ENCODE measurements at places on chromosomes 3 and 15. TPM values are rescaled to one million over a fixed set of nuclear protein-coding genes. Genes with fewer than 3 reads are reported as not detected.

- H3K36me3 ChIP-seq = no peaks in the 10 kb centered on the region
- no peak for DNase-seq
- H3K4me3 ChIP-seq = no peak overlapping the region
- no peaks in the 10 kb centered on the region for H3K4me1 ChIP-seq
- no peaks in the 10 kb centered on the region for H3K27me3 ChIP-seq
These were observed 636.2 kb upstream of the SGO1 start for GRCh38 chr3:20822251-20822650.

DNA sequence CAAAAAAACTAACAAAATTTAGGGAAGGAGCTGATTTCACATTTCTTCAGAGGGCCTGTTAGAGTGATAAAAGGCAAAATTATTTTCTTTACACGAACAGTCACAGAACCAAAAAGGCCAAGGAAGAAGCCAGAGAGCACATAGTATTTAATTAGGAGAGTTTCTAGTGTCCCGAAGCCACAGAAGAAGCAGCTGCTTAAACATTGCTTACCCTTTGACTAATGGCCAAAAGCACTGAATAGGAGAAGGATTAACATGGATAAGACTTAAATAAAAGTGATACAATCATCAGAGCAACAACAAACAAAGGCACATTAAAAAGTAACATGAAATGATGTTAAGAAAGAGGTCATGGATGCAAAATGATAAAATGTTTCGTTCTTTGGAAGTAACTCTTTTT is 98.6 kb downstream of the CHL1 start:
- H3K4me1 ChIP-seq = peaks cover 4% of the 10 kb centered on the region
- no peak overlapping the region for H3K4me3 ChIP-seq
- H3K27ac ChIP-seq = no peak overlapping the region
- no peaks in the 10 kb centered on the region for H3K36me3 ChIP-seq
- H3K27me3 ChIP-seq = no peaks in the 10 kb centered on the region

GRCh38 chr3:28915741-28916500 is 364.9 kb upstream of the RBMS3 start:
- no peak for DNase-seq
- no peaks in the 10 kb centered on the region for H3K36me3 ChIP-seq
- peaks cover 20% of the 10 kb centered on the region for H3K4me1 ChIP-seq
- H3K27ac ChIP-seq = no peak overlapping the region
- H3K27me3 ChIP-seq = no peaks in the 10 kb centered on the region

GRCh38 chr15:70582143-70582945 is 181.0 kb downstream of the UACA start:
- no peak overlapping the region for H3K27ac ChIP-seq
- H3K36me3 ChIP-seq = no peaks in the 10 kb centered on the region
- no peak overlapping the region for H3K4me3 ChIP-seq

- H3K27me3 ChIP-seq = no peaks in the 10 kb centered on the region
- no peak overlapping the region for H3K27ac ChIP-seq
- no peak overlapping the region for H3K4me3 ChIP-seq
- H3K36me3 ChIP-seq = no peaks in the 10 kb centered on the region
- no peaks in the 10 kb centered on the region for H3K4me1 ChIP-seq
These were observed 30.1 kb downstream of the ZNF35 start for GRCh38 chr3:44678480-44679116.

GRCh38 chr3:60424942-60425341 is 826.3 kb downstream of the FHIT start:
- no peaks in the 10 kb centered on the region for H3K4me1 ChIP-seq
- no peak overlapping the region for H3K4me3 ChIP-seq
- no peak for DNase-seq

GRCh38 chr15:60889006-60889405 is 340.1 kb downstream of the RORA start:
- no peak overlapping the region for H3K4me3 ChIP-seq
- H3K36me3 ChIP-seq = no peaks in the 10 kb centered on the region
- no peak for DNase-seq

DNA sequence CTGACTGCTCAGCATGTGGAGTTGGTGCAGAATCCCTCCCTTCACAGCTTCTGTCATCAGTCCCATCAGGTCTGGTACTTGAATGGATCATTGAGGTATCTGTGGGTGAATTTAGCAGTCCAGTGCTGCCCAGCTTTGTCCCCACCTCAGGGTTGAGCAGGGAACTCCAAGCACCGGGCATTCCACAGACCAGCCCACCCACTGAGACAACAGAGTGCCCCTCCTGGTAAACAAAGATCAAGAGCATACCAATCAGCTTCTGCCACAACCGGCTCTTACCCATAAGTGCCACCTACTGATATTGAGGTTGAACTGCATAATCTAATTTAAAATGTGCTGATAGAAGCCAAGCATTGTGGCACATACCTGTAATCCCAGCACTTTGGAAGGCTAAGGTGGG is 57.1 kb upstream of the FXR1 start:
- no peaks in the 10 kb centered on the region for H3K27me3 ChIP-seq
- H3K27ac ChIP-seq = no peak overlapping the region
- no peaks in the 10 kb centered on the region for H3K36me3 ChIP-seq
- DNase-seq = no peak
- no peaks in the 10 kb centered on the region for H3K4me1 ChIP-seq
- H3K4me3 ChIP-seq = no peak overlapping the region

DNA sequence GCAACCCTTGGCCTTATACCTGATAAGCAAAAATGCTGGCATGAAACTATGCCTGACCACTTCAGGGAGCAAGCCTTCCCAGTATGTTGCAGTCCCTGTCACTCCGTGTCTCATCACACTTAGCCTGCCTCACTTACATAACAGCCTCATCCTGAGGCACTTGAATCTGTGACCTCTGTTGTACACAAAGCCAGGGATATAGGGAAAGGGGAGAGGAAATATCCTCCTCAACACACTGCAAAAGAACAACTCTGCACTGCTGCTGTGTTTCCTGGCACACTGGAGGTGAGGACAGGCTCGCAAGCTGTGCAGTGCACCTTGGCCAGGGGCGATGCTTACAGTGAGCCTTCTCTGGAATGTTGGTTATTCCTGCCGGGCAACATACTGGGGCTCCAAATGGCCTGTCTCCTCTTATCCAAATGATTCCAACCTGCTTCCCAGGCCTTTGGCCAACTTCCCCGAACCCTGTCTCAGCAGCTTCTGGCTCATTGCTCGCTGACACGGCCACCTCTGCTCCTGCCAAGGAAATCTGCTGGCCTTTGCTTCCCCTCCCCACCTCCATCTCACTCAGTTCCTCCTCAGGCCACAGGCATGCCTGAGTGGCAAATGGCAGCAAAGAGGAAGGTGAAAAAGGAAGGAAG is 109.2 kb downstream of the CD47 start:
- no peaks in the 10 kb centered on the region for H3K36me3 ChIP-seq
- no peaks in the 10 kb centered on the region for H3K4me1 ChIP-seq
- no peak overlapping the region for H3K4me3 ChIP-seq
- DNase-seq = no peak
- no peaks in the 10 kb centered on the region for H3K27me3 ChIP-seq

DNA sequence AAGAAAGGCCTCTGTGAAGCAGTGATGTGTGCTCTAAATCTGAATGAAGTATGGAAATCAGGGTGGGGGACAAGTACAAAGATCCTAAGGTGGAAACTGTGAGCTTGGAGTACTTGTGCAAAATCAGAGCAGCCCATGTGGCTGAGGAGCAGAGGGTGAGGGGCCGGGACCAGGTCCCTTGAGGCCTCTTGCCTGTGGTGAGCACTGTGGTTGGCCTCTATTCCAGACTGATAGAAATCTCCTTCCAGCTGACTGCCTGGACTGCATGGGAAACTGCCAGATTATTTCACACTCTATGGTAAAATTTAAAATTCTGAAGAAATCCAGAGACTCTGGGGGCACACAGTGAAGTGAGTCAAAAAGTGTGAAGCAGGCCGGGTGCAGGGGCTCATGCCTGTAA is 81.4 kb downstream of the TM4SF4 start:
- H3K27ac ChIP-seq = no peak overlapping the region
- no peaks in the 10 kb centered on the region for H3K27me3 ChIP-seq
- H3K4me1 ChIP-seq = peaks cover 9% of the 10 kb centered on the region
- H3K36me3 ChIP-seq = no peaks in the 10 kb centered on the region
- no peak for DNase-seq

GRCh38 chr3:41716471-41716870 is 245.4 kb downstream of the ULK4 start:
- no peak overlapping the region for H3K27ac ChIP-seq
- no peaks in the 10 kb centered on the region for H3K36me3 ChIP-seq
- no peak overlapping the region for H3K4me3 ChIP-seq

- H3K4me3 ChIP-seq = no peak overlapping the region
- no peaks in the 10 kb centered on the region for H3K27me3 ChIP-seq
- no peaks in the 10 kb centered on the region for H3K36me3 ChIP-seq
These were observed 741.0 kb downstream of the MCTP2 start for GRCh38 chr15:94972314-94972713.

- no peaks in the 10 kb centered on the region for H3K27me3 ChIP-seq
- no peak for DNase-seq
- H3K4me3 ChIP-seq = no peak overlapping the region
- no peak overlapping the region for H3K27ac ChIP-seq
- no peaks in the 10 kb centered on the region for H3K4me1 ChIP-seq
These were observed 25.6 kb downstream of the CEP19 start for GRCh38 chr3:196686436-196686835.

DNA sequence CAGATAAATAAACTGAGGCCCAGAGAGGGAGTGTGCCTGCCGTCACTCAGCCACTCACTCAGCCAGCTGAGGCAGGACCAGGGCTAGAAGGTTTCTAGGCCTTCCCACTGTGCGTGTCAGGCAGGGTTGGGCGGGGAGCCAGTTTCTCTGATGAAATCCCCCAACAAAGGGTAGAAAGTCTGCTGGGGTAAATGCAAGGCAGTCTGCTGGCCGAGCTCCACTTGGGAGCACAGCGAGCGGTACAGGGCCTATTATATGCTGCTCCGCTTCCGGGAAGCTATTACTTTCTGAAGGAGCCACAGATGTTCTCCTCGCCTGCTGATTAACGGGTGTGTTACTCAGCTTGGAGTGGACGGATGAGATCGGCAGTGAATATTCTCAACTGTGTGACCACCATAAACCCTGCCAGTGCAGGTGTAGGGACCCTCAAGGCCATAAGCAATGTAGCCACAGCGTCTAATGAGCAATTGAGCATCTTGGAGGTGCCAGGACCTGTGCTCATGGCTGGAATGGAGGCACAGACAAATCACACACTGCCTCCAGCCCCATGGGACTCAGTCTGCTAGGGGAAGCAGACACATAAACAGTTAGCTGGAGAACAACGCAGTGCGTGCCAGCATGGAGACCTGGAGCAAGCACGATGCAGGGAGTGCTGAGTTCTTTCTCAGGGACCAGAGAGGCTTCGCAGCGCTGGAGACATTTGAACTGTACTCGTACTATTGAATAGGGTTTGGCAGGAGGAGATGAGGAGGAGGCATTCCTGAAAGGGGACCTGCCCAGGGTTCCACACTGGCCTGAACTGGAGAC is 42.1 kb downstream of the CORO2B start:
- no peak overlapping the region for H3K27ac ChIP-seq
- H3K27me3 ChIP-seq = no peaks in the 10 kb centered on the region
- no peak overlapping the region for H3K4me3 ChIP-seq
- no peaks in the 10 kb centered on the region for H3K36me3 ChIP-seq
- no peak for DNase-seq

GRCh38 chr15:78000091-78000926 is 77.2 kb downstream of the TBC1D2B start:
- no peak overlapping the region for H3K27ac ChIP-seq
- peaks cover 16% of the 10 kb centered on the region for H3K4me1 ChIP-seq
- no peak overlapping the region for H3K4me3 ChIP-seq
- no peaks in the 10 kb centered on the region for H3K27me3 ChIP-seq

- peak overlapping the region; percentile 94 for H3K4me3 ChIP-seq
- H3K27me3 ChIP-seq = no peaks in the 10 kb centered on the region
- H3K36me3 ChIP-seq = no peaks in the 10 kb centered on the region
- DNase-seq = no peak
- peaks cover 3% of the 10 kb centered on the region for H3K4me1 ChIP-seq
- peak overlapping the region; percentile 57 for H3K27ac ChIP-seq
These were observed 423 bp upstream of the HACD3 start for GRCh38 chr15:65529762-65530317.

GRCh38 chr3:107579371-107579770 is 56.6 kb downstream of the BBX start:
- no peaks in the 10 kb centered on the region for H3K36me3 ChIP-seq
- no peaks in the 10 kb centered on the region for H3K4me1 ChIP-seq
- H3K27me3 ChIP-seq = no peaks in the 10 kb centered on the region
- DNase-seq = no peak

GRCh38 chr15:76333309-76333708 is 3.3 kb upstream of the ISL2 start:
- H3K27me3 ChIP-seq = no peaks in the 10 kb centered on the region
- no peak overlapping the region for H3K4me3 ChIP-seq
- peaks cover 10% of the 10 kb centered on the region for H3K4me1 ChIP-seq
- H3K36me3 ChIP-seq = no peaks in the 10 kb centered on the region
- DNase-seq = no peak

DNA sequence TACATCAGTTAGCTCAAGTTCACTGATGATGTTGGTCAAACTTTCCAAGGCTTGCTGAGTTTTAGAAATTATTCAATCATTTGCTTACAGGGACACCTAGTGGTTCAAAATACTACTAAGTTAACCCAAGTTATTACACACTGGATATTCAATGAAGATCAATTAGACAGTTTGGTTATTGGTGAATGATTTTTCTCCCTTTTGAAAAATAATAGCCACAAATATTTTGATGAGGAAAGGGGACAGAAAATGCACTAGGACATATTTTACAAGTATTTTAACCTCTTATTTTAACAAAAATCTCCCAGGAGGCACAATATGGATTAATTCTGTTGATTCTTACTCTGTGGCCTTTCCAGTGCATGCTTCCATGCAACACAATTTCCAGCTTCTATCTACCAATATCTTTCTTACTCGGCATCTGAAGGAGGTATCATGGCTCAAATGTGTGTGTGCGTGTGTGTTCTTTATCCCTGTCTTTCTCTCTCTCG is 20.1 kb upstream of the GOLGA6L2 start:
- DNase-seq = no peak
- no peaks in the 10 kb centered on the region for H3K27me3 ChIP-seq
- H3K27ac ChIP-seq = no peak overlapping the region
- H3K4me1 ChIP-seq = no peaks in the 10 kb centered on the region
- no peaks in the 10 kb centered on the region for H3K36me3 ChIP-seq

DNA sequence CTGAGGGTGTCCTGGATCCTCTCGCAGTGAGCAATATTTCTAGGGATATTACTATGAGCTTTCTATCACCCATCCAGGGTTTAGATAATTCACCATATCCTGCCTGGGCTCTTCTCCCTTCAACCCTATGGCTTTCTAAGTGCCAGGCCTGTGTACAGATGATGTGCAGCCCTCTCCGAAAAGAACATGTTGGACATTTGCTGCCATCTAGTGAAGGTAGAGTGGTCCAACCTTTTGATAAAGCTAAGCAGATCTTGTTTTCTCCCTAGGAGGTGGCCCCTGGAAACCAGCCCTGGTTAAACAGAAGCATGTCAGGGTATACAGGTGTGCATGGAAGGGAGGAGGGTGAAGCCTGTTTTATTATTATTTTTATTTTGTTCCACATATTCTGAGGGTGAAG is 27.9 kb upstream of the SCN10A start:
- no peaks in the 10 kb centered on the region for H3K27me3 ChIP-seq
- no peak for DNase-seq
- no peaks in the 10 kb centered on the region for H3K4me1 ChIP-seq
- no peak overlapping the region for H3K27ac ChIP-seq
- no peak overlapping the region for H3K4me3 ChIP-seq

The COL6A6 gene
- not detected for total RNA-seq

The SHC4 gene
- 0.15 TPM for total RNA-seq

The LINGO1 gene
- total RNA-seq = not detected

The AHSG gene
- total RNA-seq = 1.2 TPM

The CPLX3 gene
- total RNA-seq = not detected
